ENCODE measurements at places on chromosomes 4 and X.
A peak's percentile ranks its signal among the peaks of the same experiment; 100 is the strongest.

DNA sequence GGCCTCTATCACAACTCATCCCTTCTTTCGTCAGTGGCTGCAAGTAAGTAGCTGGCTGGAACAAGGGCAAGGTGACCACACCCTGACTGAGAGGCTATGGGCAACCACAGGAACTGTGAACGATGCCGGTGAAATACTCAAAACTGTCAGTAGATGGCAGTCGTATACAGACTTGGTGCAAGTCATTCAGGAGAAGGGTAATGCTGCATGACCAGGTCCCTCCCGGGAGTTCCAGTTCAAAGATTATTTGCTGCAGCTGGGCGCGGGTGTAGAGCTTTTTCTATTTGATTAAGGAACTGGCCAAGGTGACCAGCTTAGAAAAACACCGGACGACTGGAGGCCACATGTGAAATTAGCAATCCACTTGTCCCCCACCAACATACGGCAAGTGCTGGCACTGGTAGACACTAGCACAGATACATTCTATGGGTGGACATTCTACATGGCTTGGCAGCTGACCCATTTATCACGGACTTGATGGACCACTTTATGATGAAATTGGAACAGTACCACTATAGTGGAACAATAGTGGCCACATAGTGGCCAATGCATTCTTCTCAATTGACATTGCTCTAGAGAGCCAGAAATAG lies 726.6 kb downstream of the TRAM1L1 start:
- DNase-seq: peak; percentile 21

DNA sequence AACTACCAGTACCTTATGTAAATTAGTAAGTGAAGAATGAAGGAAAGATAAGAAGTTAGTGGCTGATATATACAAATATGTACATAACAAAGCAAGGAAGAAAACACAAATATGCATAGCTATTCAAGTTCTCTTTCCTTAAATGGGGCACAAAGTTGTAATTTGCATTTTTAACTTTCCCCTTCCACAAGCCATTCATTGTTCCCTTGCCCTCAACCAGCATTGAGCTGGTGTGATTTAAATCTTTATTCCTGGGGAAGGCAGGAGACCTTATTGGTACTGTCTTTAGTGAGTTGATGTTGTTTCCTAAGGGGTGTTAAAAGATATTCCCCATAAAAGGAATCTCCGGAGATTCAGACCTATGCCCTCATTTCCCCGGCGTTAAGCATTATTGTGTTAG lies 735.3 kb downstream of the PCDH18 start:
- no peak for DNase-seq

DNA sequence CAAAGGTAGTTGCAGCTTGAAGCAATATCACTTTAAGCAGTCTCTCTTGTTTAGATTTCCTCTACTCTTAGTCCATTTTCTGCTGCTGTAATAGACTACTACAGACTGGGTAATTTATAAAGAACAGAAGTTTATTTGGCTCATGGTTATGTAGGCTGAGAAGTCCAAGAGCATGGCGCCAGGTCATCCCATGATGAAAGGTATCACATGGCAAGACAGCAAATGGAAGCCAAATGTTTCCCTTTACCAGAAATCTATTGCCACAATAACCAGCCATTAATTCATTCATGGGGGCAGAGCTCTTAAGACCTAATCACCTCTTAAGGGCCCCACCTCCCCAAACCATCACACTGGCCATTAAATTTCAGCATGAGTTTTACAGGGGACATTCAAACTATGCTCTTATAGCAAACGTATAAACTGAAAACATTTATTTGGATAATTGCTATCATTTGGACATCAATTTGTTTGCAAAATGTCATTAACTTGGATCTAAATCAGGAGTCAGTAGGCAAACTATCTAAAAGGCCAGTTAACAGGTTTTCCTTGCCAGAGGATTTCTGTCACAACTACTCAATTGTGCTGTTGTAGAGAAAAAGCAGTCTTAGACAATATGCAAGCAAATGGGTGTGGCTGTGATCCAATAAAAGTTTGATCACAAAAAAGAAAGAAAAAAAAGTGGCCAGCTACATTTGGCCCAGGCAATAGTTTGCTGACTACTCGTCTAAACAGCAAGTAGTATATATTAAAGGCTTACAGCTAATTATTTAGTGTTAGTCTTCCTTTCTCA lies 75.7 kb upstream of the GUCY1A1 start:
- DNase-seq: no peak

GRCh38 chr4:52617336-52618020 lies 41.6 kb downstream of the USP46 start:
- no peak for DNase-seq

- no peak for DNase-seq
These were observed 133.4 kb upstream of the TTC29 start for GRCh38 chr4:147078875-147079658.

- no peak for DNase-seq
These were observed 116.6 kb downstream of the CPZ start for GRCh38 chr4:8709050-8709728.

- no peak for DNase-seq
These were observed 12.6 kb downstream of the SH3RF1 start for GRCh38 chr4:169258141-169258540.

- DNase-seq: no peak
These were observed 420.8 kb upstream of the DIPK2B start for GRCh38 chrX:45621376-45622041.

DNA sequence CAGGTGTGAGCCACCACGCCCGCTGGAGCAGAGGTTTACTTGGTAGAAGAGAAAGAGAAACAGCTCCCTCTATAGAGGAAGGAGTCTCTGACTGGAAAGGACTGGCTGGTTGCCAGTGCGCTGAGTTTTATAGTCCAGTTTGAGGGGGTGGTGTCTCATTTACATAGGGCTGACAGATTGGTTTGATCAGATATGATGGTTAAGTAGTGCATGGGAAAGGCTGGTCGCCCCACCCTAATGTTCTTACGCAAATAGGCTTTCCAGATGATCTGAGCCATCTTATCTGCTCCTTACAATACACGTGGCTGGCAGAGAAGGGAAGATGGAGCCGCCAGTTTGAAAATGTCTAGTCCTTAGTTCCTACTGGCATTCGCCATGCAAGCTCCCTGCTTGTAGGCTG lies 439.5 kb downstream of the NAF1 start:
- DNase-seq: no peak

DNA sequence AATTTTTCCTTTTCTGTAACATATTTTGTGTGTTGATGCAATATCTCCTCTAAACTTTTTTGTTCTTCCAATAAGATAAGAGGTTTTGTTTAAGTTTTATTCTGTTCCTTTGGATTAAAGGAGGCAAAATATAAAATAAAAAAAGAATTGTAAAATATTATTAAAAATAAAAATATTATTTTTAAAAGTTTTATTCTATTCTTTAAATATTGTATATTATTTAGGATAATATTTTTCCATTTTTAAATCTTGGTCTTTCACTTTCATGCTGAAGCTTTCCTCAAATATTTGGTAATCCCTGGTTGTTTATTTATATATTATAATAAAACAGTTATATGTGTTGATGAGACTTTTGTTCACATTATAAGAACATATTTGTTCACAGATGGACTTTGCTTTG lies 187.9 kb upstream of the PDE5A start:
- DNase-seq: no peak

GRCh38 chr4:1487761-1488160 lies 81.5 kb upstream of the NKX1-1 start:
- DNase-seq: no peak

DNA sequence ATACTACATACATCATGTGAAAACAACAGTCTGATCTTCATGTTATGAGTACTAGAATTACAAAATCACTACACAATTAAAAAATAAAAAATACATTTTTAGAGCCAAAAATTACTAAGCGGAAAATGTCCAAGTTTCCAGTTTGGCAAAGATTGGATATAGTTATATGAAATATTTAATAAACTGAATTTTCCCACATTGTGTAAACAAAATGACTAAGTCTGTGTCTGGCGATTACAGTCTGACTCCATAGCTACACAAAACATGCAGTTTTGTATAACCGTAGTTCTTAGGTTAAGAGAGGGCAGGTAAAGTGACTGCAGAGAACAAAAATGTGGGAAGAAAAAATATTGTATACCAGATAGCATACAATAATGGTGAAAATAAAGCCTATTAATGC lies 59.2 kb upstream of the TMEM47 start:
- no peak for DNase-seq

DNA sequence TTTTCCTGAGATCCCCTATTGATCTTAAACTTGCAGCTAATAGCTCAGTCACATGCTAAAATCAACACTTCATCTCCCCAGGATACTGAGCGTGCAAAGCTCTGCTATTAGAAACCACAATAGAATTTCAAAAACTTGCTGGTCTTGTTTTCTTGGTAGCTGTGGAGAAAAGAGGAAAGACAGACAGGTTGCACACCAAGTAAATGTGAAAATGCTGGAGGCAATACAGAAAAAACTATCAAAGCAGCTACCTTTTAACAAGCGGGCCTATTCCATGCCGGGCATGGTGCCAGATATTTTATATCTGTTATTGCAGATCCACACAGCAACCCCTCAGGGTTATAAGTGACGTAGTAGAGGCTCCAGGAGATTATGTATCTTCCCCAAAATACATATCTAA lies 171.9 kb downstream of the DCTD start:
- no peak for DNase-seq

DNA sequence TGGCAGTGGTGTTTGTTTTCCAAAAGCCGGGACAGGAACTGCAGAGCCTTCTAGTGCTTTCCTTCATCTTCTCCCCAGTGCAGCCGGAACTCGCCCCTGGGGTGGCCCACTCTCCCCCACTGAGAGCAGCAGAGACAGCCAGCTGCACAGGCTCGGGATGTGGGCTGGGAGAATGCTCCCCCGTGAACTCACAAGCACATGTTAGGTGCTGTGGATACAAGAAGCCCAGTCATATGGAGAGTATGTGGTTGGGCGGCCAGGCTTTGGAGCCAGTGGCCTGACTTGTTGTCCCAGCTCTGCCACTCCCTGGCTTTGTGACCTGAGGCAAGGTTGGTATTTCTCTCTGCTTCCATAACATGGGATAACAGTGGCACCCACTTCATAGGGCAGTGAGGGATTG lies 9.4 kb upstream of the KIAA0232 start:
- DNase-seq: no peak

- no peak for DNase-seq
These were observed 8.3 kb downstream of the MAGEA11 start for GRCh38 chrX:149720021-149720689.

- no peak for DNase-seq
These were observed 273.7 kb downstream of the PTTG2 start for GRCh38 chr4:38233727-38234480.

DNA sequence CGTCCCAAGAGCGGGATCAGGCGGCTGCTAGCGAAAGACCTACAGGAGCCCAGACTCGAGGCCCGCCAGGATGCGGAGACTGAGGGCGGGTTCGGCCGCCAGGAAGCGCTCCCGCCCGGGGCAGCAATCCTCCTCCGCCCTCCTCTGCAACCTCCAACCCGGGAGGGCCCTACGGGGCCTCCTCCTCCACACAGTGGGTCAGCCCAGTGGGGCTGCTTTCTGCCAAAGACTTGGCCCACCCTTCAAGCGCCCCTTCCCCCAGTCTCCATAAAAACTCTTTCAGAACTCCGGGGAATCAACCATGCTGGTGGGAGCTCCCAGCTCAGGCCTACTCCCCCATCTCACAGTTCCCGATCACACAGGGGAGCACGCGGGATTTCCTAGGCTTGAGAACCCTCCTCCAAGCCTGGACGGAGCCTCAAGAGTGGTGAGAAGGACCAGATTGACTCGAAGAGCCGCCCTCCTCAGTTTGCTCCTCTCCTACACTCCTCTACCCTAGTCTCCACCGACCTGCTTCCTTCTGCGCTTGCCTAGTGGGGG lies 77.5 kb downstream of the RLIM start:
- DNase-seq: no peak
